NCI-H446 treated with DMSO at 0.1 percent for 48 hours (cell line): ENCODE measurements at places on chromosomes 6 and 20.
A peak's percentile ranks its signal among the peaks of the same experiment; 100 is the strongest.

- DNase-seq, result no peak
Observed at GRCh38 chr6:4653141-4653540, 123.1 kb upstream of the CDYL start.

DNA sequence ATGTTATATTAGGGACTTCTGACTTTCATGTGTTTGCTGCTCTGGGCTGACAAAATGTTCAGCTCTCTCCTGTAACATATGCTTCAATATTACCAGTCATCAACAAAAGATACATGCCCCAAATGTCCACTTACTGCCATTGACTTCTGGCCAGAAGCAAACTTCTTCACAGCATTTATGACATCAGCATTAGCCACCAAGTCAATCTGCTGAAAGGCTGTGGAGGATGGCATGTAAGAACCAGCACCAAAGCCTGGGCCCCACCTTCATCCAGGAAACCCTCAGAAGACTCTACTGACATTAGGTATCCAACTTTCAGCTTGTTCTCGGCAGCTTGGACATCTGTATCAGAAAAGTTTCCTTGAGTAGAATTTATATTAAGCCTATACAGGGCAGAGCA is 595.5 kb downstream of the COL12A1 start:
- no peak for DNase-seq

DNA sequence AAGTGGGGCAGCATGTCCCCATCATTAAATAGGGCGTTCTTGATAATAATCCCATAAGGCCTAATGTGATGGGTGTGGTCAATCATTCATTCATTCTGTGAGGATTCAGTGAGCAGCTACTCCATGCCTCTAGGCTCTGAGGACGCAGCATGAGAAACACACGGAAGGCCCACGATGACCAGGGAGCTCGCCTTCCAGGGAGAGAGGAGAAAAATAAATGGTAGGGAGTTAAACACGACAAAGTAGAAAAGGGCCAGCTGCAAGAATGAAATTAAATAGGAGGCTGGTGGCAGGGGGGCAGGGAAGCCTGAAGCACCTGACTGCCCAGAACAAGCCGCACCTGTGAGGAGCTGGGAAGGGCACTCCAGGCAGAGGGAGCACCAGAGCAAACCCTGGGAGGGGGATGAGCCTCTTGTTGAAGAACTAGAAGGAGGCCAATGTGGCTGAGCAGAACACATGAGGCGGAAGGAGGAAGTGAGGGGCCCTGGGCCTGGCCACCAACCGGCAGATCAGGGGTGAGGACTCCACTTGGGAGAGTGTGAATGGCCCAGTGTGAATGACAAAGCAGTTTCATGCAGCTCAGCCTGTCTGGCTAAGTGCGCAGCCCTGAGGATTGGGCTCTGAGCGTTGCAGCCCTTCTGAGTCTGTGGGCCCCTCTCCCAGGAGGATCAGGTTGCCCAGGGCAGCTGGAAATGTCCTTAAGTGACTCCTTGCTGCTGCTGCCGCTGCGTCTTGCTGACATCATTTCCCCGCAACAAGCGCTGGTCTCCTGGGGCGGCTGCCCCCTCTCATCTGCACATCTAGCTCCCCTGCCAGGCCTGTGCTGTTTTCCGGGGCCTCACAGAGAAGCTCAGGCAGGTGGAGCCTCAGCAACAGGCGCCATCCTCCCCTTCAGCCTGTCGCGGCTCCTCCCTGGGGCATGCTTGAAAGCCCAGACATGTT is 99.9 kb downstream of the CDH26 start:
- no peak for DNase-seq

DNA sequence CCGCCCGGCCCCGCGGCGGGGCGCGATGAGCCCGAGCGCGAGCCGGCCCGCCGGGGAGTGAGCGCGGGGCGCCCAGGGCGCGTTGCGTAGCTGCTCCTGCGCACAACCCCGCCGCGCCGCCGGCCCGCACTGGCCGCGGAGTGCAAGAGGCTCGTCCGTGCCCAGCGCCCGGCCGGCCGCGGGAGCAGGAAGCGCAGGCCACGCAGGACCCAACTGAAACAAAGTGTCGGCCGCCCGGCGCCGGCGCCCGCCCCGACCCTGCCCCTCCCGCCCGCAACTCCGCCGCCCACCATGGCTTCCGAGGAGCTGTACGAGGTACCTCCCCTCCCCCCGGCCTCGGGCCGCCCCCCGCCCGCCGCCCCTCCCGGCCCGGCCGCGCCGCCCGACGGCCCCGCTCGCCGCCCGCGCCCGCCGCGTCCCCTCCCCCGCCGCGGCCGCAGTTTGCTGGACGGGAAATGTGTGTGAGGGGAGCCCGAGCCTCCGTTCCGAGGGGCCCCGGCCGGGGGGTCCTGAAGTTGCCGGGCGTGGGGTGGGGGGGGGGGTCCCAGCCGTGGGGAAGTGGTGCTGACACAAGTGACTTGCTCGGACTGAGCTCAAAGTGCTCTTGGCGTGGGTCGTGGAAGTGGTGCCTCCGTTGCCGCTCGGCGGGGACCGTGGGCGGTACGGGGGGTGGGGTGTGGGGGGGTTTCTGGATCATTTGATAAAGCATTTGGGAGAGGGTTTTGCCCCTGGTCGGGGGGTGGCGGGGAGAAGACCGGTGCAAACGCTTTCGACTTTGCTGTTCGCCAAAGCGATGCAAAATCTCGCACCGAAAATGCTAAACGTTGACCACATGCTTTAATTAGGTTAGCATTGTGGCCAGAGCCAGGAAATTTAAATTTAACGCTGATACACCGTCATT is 539 bp downstream of the CDYL start:
- DNase-seq, result no peak

DNA sequence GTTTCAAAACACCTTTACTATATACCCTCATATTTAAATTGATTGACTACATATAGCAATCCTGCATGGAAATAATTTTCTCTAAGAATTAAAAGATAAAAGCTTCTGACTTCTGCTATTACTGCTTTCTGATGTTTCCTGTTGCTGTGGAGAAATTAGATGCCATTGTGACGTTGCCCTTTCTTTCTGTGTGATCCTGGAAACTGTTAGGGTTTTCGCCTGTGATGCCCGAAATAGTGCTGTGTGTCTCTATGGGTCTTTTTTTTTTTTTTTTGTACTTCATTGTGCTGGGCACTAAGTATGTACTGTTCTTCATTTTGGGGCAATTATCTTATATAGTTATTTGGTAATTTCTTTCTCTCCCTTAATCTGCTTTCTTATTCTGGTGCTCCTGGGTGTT is 205.0 kb downstream of the ARID1B start:
- DNase-seq, result no peak

GRCh38 chr20:8021541-8022269 is 2.1 kb upstream of the TMX4 start:
- no peak for DNase-seq

- no peak for DNase-seq
Observed at GRCh38 chr6:1817033-1817761, 207.5 kb downstream of the FOXC1 start.

GRCh38 chr6:118722829-118723813 is 71.7 kb upstream of the CEP85L start:
- peak; percentile 3 for DNase-seq

DNA sequence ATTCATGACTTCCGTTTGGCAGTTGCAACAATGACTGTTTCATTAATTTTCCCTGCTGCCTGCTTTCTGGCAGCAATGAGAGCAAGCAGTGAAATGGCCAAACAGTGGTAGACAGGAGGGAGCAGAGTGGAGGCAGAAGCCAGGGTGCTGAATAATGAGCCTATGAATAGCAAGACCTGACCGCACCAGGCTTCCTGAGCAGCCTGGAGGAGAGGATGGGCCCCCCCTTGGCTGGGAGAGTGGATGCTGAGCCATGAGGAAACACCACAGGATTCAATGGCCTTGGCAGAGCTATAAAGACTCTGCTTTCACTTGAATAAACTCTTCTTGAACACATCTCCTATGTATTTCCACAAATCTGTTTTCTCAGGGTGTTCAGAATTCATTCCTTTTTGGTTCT is 68.1 kb upstream of the SNRPB2 start:
- DNase-seq, result peak; percentile 93

DNA sequence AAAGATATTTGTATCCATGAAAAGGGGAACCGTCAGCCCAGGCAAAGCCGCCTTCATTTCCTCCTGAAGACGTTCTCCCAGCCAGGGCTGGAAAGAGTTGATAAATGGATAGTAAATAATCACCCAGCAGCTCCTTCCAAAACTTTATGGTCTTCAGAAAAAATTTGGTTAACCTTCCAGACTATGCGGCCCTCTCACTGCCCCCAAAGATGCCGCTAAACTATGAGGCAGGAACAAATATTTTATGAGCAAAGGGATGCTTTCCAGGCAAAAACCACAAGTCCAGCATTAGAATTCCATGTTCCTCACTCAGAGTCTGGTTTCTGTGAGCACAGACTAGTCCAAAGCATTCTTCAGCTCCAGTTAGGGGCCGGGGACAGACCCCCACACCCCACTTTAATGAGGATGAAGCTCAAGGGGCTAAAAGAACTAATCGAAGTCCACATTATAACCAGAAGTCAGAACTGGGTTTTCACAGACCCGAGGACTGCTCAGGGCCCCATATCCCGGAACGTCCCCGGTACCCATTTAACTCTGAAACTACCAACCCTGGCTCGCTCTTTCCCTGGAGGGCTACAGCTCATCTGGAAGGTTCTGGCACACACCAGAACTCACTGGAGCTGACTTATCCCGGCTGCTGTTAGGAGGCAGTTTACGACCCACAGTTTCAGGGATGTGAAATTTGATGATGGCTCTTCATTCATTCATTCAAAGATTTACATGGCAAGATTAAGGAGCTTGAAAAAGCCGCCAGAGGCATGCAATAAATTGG is 29.4 kb downstream of the BMP7 start:
- DNase-seq, result no peak

DNA sequence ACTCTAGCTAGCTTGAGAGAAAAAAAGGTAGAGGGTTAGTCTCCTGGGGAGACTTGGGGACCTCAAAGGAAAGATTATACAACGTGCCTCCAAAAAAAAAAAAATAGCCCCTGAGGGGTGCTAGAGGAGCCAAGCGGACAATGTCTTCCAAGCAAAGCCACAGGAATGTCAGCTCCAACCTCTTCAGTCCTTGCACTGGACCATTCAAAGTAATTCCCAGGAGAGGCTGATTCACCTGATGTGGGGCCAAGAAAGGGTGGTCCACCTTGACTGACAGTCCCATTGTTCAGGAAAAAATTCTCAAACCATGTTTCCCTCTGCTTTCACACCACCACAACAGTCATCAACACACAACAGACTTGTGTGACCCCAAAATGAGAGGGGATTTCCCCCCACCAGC is 30.7 kb downstream of the ASIP start:
- DNase-seq, result no peak
